ENCODE measurements at places on chromosomes 11 and 22. TPM values are rescaled to one million over a fixed set of nuclear protein-coding genes. Genes with fewer than 3 reads are reported as not detected.

DNA sequence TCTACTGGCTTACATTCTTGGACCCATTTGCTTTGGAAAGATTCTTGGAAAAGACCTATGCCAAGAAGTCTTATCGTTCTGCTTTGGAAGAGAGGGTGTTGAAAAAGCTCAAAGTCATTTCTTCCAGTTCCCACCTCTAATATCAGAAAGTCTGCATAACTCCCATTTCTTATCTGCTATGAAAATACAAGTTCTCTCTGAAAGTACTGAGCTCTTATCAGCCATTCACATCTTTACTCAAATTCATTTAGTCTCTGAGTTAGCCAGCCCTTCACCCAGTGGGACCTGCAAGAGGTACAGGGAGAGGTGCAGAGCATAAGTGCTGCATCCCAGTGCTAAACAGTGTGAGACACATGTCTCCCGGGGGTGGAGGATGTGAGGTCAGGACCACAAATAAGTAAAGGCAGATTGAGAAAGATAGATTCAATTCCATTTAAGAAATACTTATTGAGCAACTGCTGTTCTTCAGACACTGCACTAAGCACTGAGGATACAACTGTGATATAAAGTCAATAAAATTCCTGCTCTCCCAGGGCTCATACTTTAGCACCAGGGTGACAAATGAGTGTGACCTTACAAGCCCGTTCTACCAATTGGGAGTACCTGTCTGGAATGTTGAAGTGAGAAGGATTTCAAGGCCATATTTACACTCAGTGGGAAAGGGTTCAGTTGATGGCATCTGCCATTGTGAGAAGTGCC, 76.7 kb downstream of the PISD start:
- DNase-seq, result no peak

- no peak for DNase-seq
Measured at GRCh38 chr11:64206457-64207255, at the start of gene FERMT3. TSS of gene FERMT3 (plus strand) at chr11:64206721. CDS start at chr11:64207365, 644 bp downstream.

DNA sequence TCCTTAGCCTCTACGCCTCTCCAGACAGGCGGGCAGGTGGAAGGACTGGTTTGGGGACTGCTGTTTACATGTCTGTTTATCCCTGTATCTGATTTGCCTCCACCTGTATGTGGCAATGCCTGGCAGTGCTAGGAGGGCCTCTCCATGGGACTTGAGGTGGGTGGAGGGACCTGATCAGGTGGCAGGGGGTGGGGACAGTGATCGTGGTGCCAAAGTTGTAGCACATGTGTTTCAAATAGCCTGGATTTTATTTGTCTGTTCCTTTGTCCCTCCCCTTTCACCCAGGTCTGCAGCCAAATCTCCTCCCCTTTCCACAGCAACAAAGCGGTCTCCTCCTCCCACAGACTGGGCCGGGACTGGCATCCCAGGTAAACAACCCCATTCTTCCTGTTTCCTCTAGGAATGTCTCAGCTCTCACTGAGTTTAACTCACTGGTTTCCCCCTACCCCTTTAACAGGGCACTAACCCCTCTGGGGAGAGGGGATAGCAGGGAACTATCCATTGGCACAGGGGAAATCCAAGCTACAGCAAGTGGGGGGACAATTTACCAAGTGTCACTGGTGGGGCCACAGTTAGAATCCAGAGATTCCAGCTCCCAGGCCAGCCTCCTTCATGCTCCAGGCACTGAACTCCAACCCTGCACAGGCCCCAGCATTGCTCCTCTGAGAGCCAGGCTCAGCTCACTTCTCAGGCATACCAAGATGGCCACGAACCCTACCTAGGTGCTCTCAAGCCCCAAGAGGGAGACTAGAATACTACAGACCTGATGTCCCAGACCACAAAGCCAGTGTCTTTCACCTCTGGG, 22.9 kb upstream of the TLCD5 start:
- DNase-seq, result no peak

The CECR2 gene
- 7.3 TPM for total RNA-seq
